ENCODE measurements at places on chromosomes 12 and 14.

DNA sequence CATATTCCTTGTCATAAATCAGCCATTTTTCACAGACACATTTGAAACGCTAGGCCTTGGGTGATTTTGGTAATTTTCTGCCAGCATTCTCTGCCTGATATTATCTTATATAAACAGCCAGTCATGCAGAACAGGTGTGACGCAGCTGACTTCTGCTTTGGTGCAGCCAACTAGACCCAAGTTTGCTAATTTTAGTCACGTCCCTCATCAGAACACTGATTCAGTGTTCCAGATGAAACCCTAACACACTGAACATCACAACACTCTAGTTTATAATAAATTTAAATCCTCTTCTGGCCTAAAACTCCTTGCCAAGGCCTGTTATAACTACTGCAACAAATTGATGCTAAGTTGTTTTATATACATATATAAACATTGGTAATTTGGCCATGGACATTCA, 386.1 kb downstream of the SEC23A start:
- DNase-seq = no peak

- DNase-seq = no peak
These were observed 457.4 kb upstream of the DCN start for GRCh38 chr12:91640021-91640420.

GRCh38 chr14:60288279-60288678, 39.3 kb downstream of the PPM1A start:
- DNase-seq = no peak

DNA sequence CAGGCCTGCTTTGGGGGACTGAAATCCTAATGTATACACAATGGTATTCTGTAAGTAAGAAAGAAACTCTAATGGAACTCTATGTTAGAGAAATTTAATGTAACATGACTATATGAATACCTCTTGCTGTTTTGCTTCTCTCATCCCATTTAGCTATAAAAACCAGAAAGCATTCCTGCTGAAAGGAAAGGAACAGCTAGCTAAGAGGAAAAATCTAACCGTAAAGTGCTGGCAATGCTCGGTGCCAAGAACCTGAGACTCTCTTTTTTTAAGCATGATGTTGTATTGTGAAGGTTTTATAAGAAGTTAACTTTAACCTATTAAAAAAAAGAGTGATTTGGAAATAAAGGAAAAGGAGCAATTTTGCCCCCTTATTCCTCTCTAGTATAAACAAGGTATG, 75.6 kb upstream of the DACT1 start:
- no peak for DNase-seq

- DNase-seq = no peak
These were observed 5.6 kb upstream of the JAG2 start for GRCh38 chr14:105173901-105174894.

GRCh38 chr12:123267335-123267920, 4.2 kb downstream of the CDK2AP1 start:
- no peak for DNase-seq

GRCh38 chr14:90676356-90676755, 139.9 kb downstream of the TTC7B start:
- no peak for DNase-seq

DNA sequence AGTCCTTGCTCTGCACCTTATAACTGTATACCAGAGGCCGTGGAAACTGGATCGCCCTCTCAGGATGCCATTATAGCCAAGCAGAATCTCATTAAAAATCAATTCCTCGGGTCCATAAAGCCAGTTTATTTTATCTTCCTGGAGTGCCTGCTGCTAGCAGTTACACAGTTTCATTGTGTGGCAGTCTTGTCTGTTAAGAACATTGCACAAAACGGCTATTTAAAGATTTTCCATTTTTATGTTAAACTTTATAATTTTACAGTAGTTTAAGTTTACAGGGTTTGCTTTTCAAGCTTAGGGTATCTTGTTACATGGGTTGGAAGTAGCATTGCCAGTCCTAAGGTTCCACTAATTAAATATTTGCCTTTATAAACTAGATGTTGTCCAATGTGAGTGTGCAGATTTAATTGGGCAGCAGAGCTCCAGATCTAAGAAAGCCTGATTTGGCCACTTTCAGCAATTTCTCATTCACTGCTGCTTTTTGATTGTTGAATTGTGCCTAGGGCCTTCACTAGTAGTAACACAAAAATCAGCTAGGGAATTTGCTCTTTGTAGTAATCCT, 17.0 kb downstream of the TMEM30B start:
- DNase-seq = no peak
